ENCODE measurements at places on chromosomes 16 and 17. TPM values are rescaled to one million over a fixed set of nuclear protein-coding genes. Genes with fewer than 3 reads are reported as not detected.

GAST gene
- not detected for total RNA-seq

DNA sequence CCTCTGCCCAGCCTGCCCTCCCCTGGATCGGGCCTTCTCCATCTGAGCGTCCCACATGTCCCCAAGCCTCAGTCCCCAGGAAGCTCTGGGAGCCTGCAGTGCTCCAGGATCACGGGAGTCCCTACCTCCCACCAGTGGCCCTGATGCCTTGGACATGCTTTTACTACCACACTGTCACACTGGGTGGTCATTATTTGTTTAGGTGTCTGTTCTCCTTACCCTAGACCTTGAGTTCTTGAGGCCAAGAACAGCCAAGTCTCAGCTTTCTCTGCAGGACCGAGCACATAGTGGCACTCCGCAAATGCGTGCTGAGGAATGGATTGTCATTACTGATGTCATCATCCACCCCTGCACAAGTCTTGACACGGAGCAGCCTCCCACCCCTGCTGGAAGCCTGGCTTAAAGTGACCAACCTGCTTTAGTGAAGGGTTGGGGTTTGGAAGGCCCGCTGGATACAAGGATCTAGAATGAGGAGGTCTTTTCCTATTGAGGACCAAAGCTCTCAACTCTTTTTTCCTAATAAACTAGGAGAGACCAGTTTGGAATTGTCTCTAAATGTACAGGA is 132.9 kb upstream of the CRHR1 start:
- DNase-seq: no peak

DNA sequence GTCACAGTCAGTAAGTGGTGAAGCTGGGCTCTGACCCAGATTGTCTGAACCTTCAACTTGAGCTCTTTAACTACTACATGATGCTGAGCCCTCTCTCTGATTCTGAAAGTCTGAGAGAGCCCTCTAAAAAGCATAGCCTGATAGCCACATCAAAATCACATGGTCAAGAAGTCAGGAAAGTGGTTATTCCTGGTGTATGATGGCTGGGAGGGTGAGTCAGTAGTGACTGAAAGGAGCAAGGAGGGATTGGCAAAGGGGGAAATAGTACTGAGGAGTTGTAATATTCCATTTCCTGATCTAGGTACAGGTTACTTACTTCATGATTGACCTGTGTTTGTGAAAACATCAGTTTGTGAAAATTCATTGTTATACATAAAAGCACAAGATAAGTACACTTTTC is 89.1 kb downstream of the SSH2 start:
- no peak for DNase-seq

DNA sequence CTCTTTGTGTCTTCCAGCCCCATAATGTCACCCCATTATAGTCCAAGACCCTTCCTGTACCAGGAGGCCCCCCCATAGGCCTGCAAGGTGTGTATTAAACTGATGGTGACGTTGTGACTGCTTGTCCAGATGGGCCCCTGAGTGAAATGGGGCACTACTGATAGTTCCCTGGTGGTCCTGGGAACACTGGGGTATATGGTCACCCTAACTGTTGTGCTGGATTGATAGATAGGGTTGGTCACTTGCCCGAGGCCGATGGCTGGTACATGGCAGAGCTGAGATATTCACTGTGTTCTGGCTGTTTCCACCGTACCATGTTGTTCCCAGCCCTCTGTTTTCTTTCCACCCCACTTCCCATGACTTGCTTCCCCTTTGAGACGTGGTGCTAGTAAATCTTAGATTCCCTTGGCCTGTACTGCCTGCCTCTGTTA is 4.3 kb downstream of the CNP start:
- no peak for DNase-seq

DNA sequence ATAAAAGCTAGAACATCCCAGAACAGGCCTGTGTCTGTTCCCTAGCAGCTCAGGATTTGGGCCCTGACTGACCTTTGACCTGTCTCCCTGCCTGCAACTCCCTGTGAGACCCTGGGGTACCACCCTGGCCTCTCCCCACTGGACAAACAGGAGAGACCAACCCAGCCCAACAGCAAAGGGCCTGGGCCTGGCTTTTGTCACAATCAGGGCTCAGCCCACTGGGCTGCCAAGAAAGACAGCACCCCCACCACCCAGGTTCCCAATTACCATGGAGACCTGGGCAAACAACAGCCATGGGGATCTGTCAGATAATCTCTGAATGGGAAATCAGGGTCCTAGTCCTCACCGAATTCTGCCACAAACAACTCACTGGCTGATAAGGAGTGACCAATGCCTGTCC is 11.1 kb downstream of the PLLP start:
- DNase-seq: no peak
